ENCODE measurements at places on chromosomes 3 and 15.

DNA sequence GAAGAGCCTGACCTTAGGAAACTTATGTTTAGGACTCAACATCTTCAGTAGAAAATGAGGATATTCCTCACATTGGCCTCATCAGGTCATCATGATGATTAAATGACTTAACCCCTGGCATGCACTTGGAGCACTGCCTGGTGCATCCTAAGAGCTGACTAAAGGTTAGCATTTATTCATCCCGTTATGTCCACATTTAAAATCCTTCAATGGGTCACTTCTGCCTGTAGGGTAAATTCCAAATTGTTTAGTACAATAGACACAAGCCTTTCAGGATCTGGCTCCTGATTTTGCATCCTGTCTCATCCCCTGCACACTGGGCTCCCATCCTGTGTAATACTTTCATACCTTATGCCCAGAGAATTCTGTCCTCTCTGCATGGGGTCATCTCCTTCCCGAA, 195.2 kb upstream of the MCTP2 start:
- DNase-seq, result no peak

- DNase-seq, result no peak
Observed at GRCh38 chr15:37375519-37375918, 275.2 kb upstream of the MEIS2 start.

- no peak for DNase-seq
Observed at GRCh38 chr15:54307252-54307902, 329.1 kb downstream of the UNC13C start.

- no peak for DNase-seq
Observed at GRCh38 chr3:134236505-134237170, 14.0 kb downstream of the RYK start.

- DNase-seq, result no peak
Observed at GRCh38 chr15:75869446-75869845, 26.2 kb downstream of the UBE2Q2 start.

GRCh38 chr15:78567531-78567930, 2.2 kb downstream of the CHRNA5 start:
- no peak for DNase-seq

DNA sequence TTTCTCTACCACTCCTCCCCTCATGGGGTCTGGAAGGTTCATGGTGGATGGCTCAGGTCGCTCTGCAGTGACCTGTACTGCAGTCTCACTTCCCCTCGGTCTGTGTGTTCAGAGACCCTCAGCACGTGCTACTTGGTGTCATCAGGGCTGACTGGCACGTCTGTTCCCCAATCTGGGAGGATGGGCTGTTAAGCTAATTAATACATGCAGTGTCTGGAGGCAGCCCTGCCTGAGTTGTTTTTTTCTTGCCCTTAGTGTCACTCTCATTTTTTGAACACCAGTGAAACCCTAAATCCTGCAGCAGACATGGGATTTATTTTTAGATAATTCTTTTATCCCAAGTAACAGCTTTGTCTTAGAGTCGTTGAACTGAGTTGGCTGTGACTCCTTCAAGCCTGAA, 64.6 kb downstream of the ARNT2 start:
- no peak for DNase-seq

- DNase-seq, result no peak
Observed at GRCh38 chr3:178272841-178273240, 263.4 kb upstream of the KCNMB2 start.

- DNase-seq, result no peak
Observed at GRCh38 chr15:72141171-72142084, 23.2 kb downstream of the SENP8 start.

DNA sequence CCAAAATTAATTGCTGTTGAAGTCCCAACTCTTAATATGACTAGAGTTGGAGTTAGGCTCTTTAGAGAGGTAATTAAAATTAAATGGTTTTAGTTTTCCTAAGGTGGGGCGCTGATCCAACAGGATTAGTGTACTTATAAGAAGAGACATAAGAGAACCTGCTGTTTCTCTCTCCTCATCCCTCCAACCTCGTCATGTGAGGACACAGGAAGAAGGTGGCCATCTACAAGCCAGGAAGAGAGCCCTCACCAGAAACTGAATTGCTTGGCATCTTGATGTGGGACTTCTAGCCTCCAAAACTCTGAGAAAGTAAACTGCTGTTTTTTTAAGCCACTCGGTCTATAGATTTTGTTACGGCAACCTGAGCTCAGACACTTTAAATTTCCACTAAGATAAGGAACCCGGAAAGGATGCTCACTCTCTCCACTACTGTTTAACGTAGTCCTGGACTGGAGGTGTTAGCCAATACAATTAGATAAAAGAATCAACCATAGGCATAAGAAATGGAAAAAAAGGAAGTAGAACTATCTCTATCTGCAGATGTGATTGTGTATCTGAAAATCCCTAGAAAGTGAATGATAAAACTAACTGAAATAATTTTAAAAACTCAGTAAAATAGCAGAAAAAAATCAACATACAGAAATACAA, 26.8 kb downstream of the DCBLD2 start:
- DNase-seq, result no peak

DNA sequence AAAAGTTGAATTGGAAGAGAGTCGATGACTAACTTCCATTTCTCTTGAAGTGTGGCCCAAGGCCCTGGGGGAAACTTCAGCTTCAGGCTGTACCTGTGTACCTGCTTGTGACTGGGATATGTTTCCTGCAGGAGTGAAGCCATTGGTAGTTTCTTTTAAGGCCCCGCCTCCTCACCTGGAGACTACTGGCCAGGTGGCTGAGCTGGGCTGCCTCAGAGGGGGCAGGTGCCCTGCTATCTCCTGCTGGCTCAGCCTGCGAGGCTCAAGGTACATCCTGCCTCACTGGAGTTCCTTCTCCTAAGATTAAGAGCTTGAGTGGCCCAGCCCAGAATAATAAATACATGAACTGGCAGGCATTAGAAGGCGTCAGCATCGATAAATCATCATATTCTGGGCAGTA, 121.6 kb upstream of the ROPN1 start:
- no peak for DNase-seq
